ENCODE measurements at places on chromosomes 7 and 10.

DNA sequence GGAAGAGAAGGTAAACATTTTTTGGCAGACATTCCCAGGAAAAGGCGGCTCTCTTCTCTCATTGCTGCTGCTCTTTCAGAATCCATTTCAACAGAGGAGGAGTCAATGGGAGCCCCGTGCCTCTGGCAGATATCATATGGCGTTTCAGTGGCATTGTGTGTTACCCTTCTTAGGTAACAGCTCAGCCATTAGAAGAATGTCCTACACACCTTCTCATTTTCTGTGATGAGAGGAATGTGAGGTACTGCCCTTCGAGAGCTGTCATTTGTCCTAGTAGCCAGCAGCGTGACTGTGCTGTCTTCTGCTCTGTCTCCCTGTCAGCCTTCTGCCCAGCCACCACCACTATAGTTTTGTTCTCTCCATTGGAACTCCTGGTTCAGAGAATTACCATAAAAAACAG, 102.4 kb downstream of the EGFR start:
- DNase-seq, result peak; percentile 20

DNA sequence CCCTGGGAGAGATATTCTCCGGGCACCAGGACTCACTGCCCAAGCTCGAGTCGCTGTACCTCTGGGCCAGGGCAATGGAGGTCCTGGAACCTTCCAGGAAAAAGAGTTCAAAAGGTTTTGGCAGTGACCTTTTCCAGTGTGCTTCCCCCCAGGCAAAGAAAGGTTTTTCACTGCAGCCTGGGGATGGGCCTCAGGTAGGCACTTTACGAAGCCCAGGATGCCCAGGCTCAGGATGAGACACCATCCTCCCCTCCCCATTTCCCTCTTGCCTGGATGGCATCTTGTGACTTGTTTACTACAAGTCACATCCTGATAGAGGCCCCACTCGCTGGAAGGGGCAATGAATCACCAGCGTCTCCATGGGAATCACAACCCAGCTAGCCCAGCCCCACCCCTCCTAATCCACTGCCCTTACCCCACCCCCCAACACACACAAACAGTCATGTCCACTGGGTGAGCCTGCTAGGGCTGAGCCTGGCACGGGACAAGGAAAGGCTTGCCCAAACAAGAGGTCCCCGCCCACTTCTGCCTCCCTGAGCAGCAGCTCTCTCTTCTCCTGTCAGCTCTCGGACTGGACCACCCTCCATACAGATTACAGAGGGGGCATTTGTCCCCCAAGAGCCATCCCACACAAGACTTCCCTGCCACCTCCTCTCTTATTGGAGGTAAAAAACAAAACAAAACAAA, 93.8 kb upstream of the SMNDC1 start:
- no peak for DNase-seq

DNA sequence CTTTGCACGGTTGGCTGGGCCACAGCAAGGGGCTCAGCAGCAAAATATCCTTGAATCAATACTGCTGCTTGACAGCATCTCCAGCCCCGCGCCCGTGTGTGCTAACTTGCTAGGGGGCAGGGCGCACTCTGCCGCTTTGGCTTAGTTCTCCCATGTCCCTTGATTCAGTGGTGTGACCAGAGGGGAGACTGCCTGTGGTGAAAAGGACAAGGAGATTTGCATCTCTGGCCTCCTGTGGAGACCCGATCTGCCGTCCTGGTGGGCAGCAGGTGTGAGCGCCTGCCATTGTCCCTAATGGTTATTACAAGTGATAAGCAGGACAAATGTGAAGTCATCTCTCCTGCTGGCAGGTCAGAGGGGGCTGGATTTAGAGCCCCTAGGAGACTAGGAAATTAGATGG, 500.2 kb upstream of the GALNT17 start:
- peak; percentile 67 for DNase-seq

GRCh38 chr10:11164803-11165590, 147.3 kb downstream of the CELF2 start:
- DNase-seq, result peak; percentile 24

GRCh38 chr7:115034515-115034914, 112.6 kb downstream of the MDFIC start:
- DNase-seq, result no peak

GRCh38 chr10:92238586-92239098, 52.2 kb downstream of the CPEB3 start:
- no peak for DNase-seq

GRCh38 chr10:7260412-7260900, 150.4 kb downstream of the SFMBT2 start:
- DNase-seq, result peak; percentile 68

DNA sequence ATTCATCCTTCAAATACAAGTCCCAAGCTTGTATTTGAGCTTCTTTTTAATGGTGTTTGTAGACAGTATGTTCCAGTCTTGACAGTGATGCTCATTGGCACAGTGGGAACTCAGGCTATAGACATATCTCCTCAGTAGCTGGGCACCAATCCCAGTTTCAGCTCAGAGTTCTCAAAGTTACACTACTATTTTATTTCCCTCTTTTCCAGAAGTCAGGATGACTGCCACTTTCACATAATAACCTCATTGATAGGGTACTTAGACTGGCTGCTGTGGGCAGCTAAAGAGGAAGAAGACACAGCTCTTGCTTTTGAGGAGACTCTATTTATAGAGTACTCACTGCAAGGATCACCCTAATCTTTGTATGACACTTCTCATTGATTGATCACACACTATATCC, 2.4 kb downstream of the GBF1 start:
- no peak for DNase-seq

DNA sequence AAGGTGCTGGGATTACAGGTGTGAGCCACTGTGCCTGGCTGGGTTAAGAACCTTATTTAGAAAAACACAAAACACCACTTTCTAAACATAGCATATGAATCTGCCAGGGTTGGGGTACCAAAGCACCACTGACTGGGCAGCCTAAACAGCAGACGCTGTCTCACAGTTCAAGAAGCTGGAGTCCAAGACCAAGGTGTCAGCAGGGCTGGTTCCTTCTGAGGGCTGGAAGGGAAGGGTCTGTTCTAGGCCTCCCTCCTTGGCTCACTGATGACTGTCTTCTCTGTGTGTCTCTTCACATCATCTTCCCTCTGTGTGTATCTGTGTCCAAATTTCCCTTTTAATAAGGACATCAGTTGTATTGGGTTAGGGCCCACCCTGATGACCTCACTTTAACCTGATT, 49.6 kb downstream of the HIPK2 start:
- no peak for DNase-seq

DNA sequence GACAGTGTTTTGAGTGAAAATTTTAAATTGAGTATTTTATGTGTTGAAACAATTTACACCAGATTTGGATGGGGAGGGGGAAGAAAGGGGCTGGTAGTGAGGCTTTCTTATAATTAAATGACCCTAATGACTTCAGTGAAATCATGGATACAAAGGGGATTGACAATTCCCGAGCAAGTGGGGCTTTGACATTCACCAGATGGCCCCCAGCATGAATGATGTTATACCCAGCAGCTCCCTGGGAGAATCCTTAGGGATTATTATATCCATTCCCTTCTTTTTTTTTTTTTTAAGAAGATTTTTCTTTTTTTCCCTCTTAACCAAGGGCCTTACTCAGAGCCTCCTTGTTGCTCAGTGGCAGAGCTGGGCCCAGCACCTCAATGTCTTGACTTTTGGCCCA, 17.9 kb downstream of the PLPP4 start:
- no peak for DNase-seq

- no peak for DNase-seq
Observed at GRCh38 chr10:107409522-107409921, 245.0 kb upstream of the SORCS1 start.

DNA sequence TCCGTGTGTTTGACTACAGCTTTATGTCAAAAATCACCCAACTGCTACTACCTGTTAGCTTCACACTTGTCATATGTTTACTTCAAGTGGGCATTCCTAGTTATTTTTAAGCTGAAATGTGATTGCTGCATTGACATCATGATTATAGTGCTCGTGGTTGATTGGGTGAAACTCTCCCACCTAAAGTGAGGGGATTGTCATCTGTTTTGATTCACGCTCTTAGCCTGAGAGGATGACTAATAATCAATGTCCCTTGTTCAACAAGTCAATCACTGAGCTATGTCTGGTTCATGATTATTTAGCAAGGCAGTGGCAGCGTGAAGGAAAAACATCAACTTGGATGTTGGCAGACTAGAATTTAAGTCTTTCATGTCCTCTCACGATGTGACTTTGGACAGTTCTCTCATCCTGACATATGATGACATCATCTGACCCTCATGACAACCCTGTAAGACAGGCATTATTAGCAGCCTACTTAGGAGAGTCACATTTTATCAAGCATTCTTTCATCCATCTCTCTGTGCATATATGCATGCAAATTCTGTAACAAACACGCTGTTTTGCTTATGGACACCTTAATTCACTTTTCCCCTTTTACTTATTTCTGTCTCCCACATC, 352.6 kb upstream of the ZMIZ1 start:
- DNase-seq, result no peak

DNA sequence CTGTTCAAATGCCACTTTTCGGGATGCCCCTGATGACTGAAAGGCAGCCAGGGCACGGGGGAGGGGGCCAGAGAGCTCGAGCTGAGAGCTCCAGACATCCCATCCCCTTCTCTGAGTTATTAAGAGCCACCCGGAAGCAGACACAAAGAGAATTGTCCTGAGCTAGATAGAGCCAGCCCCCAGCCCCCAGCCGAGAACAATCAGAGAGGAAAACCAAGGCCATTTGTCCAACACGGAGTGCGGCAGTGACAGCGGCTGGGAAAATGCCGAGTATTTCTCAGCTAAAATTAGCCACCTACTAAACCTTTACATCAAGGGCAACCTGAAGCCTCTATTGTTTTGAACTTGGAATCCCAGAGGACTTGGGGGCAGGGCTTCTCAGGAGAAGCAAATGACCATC, 51.0 kb downstream of the UNC5B start:
- DNase-seq, result peak; percentile 45

DNA sequence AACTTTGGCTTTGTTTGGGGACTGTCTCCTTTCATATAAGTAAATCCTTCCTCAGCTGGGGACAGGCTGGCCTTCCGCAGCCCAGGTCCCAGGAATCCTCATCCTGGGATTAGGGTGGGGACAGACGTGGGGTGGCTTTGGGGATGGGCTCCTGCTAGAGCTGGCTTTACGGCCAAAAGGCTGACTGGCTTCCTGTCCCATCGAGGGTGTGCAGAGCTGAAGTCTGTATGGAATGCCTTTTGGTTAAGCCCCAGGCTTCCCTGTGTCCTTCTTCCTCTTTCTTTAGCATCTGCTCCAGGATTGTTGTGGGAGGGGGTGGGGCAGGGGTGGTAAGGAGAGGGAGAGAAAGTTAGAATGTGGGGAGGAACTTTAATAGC, 59.4 kb upstream of the AQP1 start:
- DNase-seq, result no peak

DNA sequence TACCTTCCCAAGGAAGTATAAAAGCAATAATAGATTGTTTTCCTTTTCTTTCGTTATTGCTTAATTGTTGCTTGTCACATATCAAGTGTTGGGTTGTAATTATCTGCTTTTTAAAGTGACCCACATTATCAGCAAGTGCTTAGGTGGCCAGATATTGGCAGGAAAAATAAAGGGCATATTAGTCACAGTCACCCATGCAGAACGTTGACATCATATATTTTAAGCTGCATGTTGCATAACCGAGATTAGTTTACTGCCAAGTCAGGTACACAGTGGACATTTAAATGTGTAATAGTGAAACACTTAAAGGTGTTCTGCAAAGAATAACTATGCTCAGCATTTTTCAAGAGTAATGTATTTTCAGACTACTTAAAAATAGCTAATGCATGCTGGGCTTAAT, 11.4 kb downstream of the NEBL start:
- DNase-seq, result peak; percentile 92

GRCh38 chr10:110699859-110700468, 55.8 kb downstream of the RBM20 start:
- DNase-seq, result no peak

DNA sequence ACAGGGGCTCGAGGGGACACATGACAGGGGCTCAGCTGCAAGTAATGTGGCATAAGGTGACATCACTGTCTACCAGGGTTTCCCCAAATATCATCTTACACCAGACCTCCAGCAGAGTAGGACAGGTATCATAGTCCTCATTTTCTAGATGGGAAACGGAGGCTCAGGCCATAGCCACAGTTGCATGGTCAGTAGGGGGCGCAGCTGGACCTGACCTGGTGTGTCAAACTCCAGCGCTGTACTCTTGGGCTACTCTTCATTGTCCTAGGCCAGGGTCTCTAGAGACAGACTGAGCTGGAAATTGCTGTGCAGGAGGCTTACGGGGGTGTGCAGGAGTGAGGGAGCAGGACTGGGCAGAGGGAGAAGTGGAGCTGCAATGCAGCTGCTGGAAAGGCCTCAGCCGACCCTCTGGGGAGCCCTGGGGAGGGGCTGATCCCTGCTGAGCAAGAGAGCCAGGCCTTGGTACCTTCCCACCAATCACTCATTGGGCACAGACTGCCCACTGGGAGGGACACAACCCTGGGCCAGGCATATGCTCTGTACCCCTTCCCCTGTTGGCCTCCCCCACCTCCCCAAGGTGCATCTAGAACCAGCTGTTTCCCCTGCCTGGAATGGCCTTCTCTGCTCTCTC, 89.9 kb downstream of the CDH23 start:
- DNase-seq, result no peak

GRCh38 chr10:131547129-131547799, 235.7 kb upstream of the TCERG1L start:
- DNase-seq, result no peak

- DNase-seq, result no peak
Observed at GRCh38 chr10:35959252-35959651, 317.2 kb upstream of the FZD8 start.

GRCh38 chr7:104838537-104839299, 175.3 kb upstream of the KMT2E start:
- DNase-seq, result no peak

GRCh38 chr7:158354861-158355260, 232.8 kb downstream of the PTPRN2 start:
- no peak for DNase-seq

GRCh38 chr7:47543714-47544113, 38.2 kb downstream of the TNS3 start:
- DNase-seq, result no peak

DNA sequence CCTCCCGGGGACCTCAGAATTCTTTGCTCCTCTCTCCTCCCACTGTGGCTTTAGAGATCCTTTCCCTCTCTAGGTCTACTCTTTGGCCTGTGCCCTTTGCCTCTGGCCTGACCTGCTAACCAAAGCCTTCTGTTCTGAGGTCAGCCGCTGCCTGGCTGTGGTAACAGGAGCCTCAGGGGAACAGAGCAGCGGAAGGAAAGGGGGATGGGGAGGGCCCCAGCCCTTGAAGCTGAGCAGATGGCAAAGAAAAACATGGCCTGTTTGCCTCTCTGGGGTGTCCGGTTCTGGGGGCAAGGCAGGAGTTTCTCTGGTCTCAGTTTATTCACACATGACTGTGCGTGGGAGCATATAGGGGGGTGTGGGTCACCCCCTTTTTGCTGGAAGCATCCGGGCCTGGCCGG, 28.2 kb downstream of the COL26A1 start:
- no peak for DNase-seq

- DNase-seq, result no peak
Observed at GRCh38 chr7:81641873-81642272, 128.0 kb downstream of the HGF start.

GRCh38 chr7:137743021-137743420, 103.8 kb downstream of the DGKI start:
- no peak for DNase-seq

All from NCI-H1417 (cell line).